ENCODE measurements at places on chromosomes 5 and 9.

- no peak for DNase-seq
Measured at GRCh38 chr9:123820139-123820538, 109.8 kb downstream of the DENND1A start.

GRCh38 chr5:17748941-17749340 lies 114.7 kb downstream of the TAF11L14 start:
- DNase-seq = no peak

- no peak for DNase-seq
Measured at GRCh38 chr9:82091610-82092009, 103.0 kb downstream of the SPATA31D1 start.

DNA sequence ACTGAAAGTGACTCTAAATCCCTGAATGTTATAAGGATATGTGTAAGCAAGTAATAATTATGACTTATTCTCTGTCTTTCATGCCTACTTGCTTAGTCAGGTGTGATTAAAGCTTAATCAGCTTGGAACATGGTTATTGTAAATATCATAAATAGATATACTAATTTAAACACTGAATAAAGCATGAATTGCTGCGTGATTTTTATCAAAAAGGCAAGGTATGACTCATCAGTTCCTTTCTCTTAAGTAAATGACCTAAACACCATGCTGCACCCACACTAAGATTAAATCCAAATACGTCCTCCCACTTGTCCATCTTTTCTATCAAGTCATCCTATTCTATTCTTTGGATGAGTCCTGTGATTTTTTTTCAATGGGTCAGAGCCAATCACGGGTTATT lies 124.6 kb upstream of the MTAP start:
- peak; percentile 92 for DNase-seq

- DNase-seq = no peak
Measured at GRCh38 chr5:154473581-154474283, 4.3 kb downstream of the HAND1 start.

DNA sequence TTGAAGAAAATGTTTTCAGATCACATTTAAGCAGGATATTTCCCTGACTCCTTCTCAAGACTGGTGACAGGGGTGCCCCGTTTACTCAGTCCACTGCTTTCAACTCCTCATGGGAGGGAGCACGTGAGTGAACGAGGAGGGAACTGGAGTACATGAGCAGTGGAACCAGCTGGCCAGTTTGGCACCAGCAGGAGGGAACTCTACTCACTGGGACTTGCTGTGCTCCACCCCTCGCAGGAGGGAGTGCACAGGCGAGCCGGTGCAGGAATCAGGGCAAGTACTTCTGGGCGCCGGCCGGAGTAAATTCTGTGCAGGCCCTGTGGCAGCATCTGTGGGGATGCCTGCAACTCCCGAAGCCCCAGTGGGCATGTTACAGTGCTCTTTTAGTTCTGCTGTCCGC lies 1941.1 kb upstream of the C9orf72 start:
- no peak for DNase-seq

DNA sequence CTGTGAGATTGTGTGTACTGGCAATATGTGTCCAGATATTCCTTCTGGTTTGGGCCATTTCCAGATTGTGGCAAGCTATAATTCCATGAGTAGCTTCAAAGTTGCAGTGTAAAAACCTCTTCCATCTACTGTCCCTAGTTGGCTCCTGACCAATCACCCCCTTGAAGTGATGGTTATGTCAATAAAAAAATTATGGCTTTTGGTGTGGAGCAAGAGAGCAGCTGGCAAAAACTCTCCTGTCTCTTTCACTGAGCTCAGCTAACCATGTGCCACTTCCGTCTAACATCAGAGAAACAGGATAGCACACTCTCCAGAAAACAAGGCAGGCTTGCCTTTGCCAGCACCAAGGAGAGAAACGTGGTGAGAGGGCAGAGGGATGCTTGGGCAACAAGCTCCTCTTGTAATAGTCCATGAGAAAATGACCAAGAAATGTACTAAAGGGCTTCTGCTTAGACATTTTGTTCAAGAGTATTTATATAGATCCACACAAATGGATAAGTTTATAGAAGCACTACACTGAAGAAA lies 914.4 kb upstream of the SEMA6A start:
- no peak for DNase-seq

- DNase-seq = no peak
Measured at GRCh38 chr9:82320566-82320965, 332.0 kb downstream of the SPATA31D1 start.

- DNase-seq = no peak
Measured at GRCh38 chr5:134038138-134038537, 33.4 kb upstream of the VDAC1 start.

DNA sequence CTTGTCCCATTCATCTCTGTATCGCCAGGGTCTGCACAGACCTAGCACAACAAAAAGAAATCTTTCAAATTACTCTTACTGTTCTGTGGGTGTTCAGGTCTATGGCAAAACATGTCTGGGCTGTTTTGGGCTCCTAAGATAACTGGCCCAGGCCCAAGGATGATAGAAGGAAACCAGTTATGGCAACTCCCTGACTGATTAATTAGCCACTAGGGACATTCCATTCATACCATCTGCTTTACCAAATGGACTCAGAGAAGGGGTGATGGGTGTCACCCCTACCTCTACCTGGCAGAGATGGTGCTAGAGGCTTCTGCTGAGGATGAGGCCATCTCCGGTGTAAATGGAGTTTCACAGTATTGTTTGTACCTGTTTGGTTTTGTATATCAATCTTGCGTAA lies 1.9 kb downstream of the SLC31A2 start:
- DNase-seq = peak; percentile 14

- DNase-seq = no peak
Measured at GRCh38 chr9:100167915-100168654, 69.0 kb downstream of the INVS start.

DNA sequence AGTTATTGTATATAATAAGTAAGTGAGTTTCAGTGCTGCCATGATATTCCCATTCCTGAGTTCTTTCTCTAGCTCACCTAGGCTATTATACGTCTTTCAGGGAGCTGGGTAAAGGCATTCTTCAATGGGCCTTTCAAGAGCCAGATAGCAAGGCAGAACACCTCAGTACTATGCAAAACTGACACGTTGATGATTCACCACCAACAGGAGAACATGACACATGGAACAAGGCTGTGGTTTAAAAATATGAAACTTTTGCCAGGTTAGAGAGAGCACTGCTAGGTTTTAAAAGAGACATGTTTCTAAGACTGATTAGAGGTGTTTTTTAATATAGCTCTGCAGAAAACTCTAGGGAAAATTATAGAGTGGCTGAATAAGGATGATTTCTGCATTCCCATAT lies 95.9 kb downstream of the UGCG start:
- DNase-seq = peak; percentile 51

DNA sequence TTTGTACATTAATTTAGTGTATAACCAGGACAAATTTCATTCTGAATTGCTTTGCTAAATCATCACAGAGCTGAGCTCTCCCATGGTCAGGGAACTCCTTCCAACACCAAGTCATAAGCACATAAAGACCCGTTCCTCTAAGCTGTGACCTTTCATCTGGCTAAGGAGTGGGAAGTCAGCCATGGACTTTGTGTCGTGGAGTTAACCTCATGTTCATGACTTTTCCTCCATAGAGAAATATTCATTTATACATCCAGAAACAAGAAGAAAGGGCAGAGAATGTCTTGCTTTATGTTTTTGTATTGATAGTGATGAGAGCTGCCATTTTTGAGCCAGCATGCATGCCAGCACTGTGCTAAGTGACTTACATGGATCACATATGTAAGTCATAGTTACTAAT lies 97.5 kb downstream of the INIP start:
- DNase-seq = no peak

- DNase-seq = no peak
Measured at GRCh38 chr5:147557876-147558745, 48.2 kb upstream of the DPYSL3 start.
